ENCODE measurements at places on chromosomes 1 and 21.

DNA sequence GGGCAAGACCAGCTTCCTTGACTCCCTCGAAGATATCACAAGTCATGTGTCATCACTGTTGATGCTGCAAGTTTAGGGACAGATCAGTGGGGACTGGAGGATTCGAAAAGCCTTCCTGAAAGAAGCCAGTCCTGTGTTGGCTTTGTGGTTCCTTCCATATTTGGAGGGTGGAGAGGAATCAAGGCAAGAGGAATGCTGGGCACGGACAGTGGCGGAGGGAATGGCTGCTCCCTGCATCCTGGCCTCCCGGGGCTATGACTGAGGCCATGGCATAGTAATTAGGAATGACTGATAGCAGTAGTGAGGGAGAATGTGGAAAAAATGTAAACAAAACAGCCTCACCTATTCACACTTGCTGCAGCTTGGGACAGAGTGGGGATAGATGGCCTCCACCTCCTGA, 36.4 kb downstream of the VANGL1 start:
- no peak for DNase-seq

- DNase-seq: no peak
Measured at GRCh38 chr1:177586429-177586828, 383.4 kb downstream of the SEC16B start.

- no peak for DNase-seq
Measured at GRCh38 chr1:5896706-5897660, 95.2 kb downstream of the NPHP4 start.

GRCh38 chr1:44616991-44617702, 57.1 kb downstream of the TMEM53 start:
- no peak for DNase-seq

DNA sequence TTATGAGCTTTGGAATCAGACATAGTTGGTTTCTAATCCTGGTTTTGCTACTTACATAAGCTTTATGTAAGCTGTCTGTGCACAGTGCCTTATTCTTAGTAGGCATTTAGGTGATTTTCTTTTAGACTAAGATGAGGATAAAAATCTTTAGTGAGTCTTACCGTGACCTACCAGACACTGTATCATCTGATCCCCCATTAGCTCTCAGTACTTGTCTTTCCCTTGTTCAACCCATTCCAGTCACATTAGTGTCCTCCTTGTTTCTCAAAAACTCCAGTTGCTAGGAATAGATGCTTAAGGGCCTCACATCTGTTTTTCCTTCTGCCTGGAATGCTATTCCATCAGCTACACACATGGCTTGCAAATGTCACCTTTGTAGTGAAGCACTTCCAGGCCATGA, 18.8 kb downstream of the PPP1R12B start:
- no peak for DNase-seq

DNA sequence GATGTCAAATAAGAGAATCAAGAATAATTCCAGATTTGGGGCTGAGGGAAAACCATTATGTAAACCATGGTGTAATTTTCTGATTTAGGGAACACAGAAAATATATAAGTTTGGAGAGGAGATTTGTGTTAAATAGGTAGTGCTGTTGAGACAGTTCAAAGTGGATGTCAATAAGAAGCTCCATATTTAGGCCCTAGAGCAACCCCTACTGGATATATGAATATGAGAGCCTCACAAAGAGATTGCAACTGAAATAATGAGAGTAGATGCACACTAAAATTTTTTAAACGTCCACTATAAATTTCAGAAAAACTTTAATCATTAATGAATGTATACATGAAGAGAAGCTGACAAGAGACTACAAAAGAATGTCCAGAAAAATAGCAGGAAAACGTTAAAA, 1447.8 kb upstream of the PRMT6 start:
- no peak for DNase-seq

GRCh38 chr1:27519331-27520258, 29.6 kb upstream of the WASF2 start:
- DNase-seq: no peak

GRCh38 chr1:6185635-6186382, 5.7 kb upstream of the CHD5 start:
- DNase-seq: no peak

GRCh38 chr1:93143136-93143535, 37.1 kb downstream of the TMED5 start:
- DNase-seq: no peak

GRCh38 chr21:34519016-34519415, 7.0 kb upstream of the KCNE1 start:
- no peak for DNase-seq

DNA sequence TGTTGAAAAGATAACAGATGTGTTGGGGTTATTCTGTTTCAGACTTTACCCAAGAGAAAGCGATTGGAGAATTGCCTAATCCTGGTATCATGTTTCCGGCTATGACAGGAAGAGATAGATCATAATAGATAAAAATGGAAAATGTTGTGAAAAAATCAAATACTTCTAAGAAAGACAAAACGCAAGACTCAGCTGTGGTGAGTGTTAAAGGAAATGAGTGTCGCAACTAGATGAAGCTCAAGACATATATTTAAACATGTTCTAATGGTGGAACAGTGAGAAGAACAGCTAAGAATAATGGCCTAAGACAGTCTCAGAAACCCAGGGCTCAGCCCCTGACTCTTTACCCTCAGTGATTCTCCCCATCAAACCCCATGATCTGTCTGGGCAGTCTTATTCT, 426.7 kb upstream of the RUNX1 start:
- DNase-seq: no peak

GRCh38 chr1:155171836-155172731, 1.0 kb downstream of the KRTCAP2 start:
- DNase-seq: no peak

- no peak for DNase-seq
Measured at GRCh38 chr1:34685225-34685624, 69.6 kb upstream of the GJB5 start.

DNA sequence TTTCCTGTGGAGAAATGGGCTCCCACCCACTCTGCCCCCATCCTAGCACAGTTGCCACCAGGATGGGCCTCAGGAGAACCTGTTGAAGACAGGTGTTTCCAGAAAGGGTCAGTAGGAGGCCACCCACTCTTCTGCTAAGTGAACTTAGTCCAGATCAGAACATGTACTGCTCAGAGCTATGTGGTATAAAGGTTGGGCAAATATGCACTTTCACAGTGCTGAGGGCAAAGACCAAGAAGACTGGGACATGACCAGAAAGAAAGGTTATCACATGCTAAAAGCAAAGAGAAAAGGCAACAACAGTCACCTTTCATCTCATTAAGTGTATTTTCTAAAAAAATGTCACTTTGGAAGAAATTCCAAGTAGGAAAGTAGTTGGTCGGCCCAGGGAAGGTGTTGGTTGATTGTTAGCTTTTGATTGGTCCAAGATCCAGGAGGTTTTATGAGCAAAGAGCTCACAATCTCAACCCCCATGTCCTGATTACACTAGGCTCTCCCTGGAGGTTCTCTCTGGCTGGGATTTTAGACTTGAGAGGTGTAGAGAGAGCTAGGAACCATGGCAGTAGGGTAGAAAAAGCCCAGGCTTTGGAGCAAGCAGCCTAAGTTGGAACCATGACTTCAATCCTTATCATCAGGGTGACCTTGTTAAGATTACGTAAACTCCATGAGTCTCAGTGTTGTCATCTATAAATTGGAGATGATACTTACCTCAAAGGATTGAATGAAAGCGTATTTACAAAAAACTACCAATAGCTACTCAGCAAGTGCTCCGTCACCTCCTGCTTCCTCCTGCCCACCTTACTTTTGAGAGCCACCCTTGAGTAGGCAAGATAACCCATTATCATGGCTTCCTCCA, 102.6 kb downstream of the GLUL start:
- no peak for DNase-seq

DNA sequence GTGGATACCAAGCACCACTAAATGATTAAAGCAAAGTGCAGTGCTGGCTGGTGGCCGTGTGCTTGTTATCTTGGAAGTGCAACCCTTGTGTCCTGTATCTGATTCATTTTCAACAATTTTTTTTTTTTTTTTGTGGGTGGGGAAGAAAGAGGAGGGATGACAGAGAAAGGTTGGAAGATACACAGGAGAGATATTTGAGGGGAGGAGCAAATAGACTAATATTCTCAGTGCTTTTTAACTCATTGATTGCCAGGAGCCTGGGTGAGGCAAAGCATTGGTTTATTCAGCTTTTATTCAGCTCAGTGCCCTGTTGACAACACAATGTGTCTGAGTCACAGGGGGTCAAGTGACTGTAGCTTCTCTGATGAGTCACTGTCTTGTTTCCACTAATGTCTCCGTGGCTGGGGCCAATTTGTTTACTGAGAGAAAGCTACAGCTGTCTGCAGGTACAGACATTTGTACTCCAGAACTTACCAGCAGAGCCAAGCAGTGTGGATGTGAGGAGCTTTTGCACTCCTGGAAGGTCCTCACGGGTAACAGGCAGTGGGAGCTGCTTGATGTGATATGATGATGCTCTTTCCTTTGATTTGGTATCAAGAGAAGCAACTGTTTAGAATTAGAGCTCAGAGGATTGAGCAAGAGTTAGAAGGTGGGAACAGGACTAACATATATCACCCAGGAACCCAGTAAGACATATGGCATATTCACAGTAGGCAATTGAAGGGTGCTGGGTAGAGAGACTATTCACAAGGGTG, 23.6 kb upstream of the DNM3 start:
- no peak for DNase-seq

DNA sequence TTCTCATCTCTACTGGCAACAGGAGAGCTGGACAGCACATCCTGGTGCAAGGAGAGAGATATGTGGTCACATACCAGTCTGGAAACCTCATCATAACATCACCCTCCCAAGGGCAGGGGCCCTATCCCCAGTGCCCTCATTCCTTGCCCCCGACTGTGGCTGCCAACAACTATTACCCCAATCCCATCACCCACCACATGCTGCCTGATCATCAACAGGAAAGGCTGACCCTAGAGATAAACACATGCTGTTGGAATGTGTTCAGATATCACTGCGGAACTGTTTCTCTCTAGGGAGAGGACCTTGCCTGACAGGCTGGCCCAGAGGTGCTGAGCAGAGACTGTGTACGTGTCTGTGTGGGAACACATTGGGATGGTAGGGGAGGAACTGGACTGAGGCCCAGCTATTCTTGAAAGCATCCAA, 4.5 kb upstream of the INKA2 start:
- DNase-seq: no peak
